HCT116 (cell line): ENCODE measurements at places on chromosomes 2 and 18.

- no peak overlapping the region for H3K27ac ChIP-seq
- peaks cover 45% of the 10 kb centered on the region for H3K4me1 ChIP-seq
- H3K27me3 ChIP-seq, result no peaks in the 10 kb centered on the region
- H3K36me3 ChIP-seq, result no peaks in the 10 kb centered on the region
- H3K4me3 ChIP-seq, result no peak overlapping the region
Measured at GRCh38 chr18:57772387-57772799, 30.7 kb downstream of the ATP8B1 start.

- no peak overlapping the region for H3K27ac ChIP-seq
- peaks cover 31% of the 10 kb centered on the region for H3K4me1 ChIP-seq
- H3K4me3 ChIP-seq, result no peak overlapping the region
- H3K36me3 ChIP-seq, result no peaks in the 10 kb centered on the region
- H3K27me3 ChIP-seq, result no peaks in the 10 kb centered on the region
- DNase-seq, result no peak
Measured at GRCh38 chr2:223457301-223457700, 144.9 kb downstream of the SCG2 start.

DNA sequence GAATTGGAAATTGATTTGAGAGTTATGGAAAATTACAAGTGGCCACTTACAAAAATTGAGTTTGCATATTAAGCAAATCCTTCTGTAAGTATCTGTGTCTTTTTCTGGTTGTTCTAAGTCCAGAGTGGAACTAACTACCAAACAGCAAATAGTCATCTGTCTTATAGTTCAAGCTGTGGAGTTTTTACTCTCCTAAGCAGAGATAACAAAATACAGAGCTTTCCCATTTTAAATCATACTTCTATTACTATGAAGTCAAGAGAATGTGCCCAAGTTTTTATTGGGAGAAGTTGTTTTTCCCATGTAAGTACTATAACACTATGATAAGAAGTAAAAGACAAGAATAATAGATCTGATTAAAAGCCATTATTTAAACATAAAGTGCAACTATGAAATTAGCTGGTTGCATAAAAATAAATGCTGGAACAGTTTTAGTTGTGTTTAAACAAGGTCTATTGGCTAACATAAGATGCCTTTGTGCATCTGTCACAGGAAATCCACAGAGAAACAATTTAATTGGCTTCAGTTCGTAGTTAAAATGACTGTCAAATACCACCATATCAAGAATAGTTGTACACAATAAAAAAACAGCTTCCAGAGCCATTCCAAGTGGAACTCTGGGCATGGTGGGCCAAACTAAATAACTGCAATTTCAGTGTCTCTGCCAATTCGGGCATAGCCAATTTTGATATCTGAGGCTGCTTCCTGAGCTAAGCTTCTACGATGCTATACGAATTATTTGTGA lies 1467.4 kb upstream of the NXPH2 start:
- no peak overlapping the region for H3K27ac ChIP-seq
- H3K27me3 ChIP-seq, result no peaks in the 10 kb centered on the region
- no peaks in the 10 kb centered on the region for H3K4me1 ChIP-seq
- H3K36me3 ChIP-seq, result no peaks in the 10 kb centered on the region
- DNase-seq, result no peak
- no peak overlapping the region for H3K4me3 ChIP-seq

DNA sequence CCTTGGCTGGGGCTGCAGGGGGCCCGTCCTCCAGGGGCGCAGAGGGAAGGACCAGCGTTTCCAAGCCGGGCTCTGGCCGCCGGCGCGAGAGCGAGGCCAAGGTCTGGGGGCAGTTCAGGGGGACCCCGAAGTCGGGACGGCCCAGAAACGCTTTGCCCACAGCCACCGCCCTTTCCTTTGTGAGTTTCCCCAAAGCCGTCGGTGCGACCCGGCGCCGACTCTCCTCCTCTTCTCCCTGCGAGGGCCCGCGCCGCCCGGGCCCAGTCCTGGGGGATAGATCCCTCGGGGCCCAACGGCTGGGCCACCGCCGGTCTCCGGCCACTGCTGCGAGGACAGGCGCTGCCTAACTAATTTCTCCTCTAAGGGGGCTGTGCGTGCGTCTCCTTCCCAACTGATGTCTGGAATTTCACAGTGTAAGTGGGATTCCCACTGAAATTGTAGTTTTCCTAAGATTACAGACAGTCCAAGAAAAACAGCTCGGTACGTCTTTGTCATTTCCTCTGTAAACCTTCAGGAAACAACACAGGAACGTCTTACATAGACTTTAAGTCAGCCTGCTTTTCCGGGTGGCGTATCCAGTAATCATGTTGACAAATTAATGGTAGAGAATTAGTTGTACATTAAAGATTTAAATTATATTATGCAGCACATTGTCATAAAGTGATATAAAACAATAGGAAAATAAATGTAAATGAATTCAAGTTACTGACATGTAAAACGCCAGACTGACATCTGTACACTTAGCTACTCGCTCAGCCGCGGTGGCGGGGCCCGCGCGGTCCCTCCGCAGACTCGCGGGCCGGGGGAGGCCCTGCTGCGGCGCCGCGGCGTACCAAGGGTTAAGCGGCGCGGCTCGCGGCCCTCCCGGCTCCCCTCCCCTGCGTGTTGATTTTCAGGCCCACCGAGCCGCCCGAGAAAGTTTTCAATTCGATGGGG lies 139.4 kb upstream of the SIX3 start:
- H3K4me3 ChIP-seq, result no peak overlapping the region
- no peak overlapping the region for H3K27ac ChIP-seq
- H3K4me1 ChIP-seq, result no peaks in the 10 kb centered on the region
- H3K27me3 ChIP-seq, result peaks cover 31% of the 10 kb centered on the region

DNA sequence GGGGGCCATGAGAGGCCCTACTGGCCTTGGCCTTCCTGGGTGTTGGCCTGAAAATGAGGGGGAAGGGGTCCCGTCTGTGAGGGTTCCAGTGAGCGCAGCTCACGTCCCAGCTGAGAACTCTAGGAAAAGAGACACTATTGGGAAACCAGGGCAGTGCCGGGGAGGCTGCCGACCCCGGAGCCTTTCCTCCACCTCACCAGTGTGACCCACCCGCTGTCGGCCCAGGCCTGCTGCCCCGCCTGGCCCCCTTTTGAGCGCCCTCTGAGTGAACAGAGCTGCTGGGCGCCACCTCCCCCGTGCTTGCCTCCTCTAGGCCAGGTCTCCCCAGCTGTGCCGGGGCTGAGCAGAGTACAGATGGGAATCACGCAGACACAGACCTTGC lies 17.5 kb upstream of the ARHGEF4 start:
- no peaks in the 10 kb centered on the region for H3K4me1 ChIP-seq
- H3K27ac ChIP-seq, result no peak overlapping the region
- no peaks in the 10 kb centered on the region for H3K36me3 ChIP-seq
- DNase-seq, result no peak
- H3K27me3 ChIP-seq, result no peaks in the 10 kb centered on the region
- no peak overlapping the region for H3K4me3 ChIP-seq

DNA sequence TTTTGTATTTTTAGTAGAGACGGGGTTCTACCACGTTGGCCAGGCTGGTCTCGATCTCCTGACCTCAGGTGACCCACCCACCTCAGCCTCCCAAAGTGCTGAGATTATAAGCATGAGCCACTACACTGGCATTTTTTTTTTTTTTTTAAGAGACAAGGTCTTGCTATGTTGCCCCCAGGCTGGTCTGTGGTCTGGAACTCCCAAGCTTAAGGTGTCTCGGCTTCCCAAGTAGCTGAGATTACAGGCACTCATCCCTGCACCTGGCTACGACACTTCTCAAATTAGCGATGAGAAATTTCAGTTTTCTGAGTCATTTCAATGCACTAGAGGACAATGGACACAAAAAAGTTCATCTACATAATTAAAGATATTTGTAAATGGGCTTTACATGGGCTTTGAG lies 36.6 kb upstream of the TCF7L1 start:
- H3K4me1 ChIP-seq, result no peaks in the 10 kb centered on the region
- no peaks in the 10 kb centered on the region for H3K36me3 ChIP-seq
- H3K4me3 ChIP-seq, result no peak overlapping the region
- H3K27me3 ChIP-seq, result no peaks in the 10 kb centered on the region
- no peak for DNase-seq

- H3K27me3 ChIP-seq, result no peaks in the 10 kb centered on the region
- no peak overlapping the region for H3K27ac ChIP-seq
- H3K36me3 ChIP-seq, result no peaks in the 10 kb centered on the region
- H3K4me3 ChIP-seq, result no peak overlapping the region
- DNase-seq, result no peak
- no peaks in the 10 kb centered on the region for H3K4me1 ChIP-seq
Measured at GRCh38 chr18:54076166-54076565, 148.3 kb downstream of the MBD2 start.

GRCh38 chr2:45736757-45737704 lies 85.6 kb downstream of the PRKCE start:
- H3K4me3 ChIP-seq, result no peak overlapping the region
- DNase-seq, result no peak
- no peaks in the 10 kb centered on the region for H3K36me3 ChIP-seq
- no peaks in the 10 kb centered on the region for H3K4me1 ChIP-seq
- no peak overlapping the region for H3K27ac ChIP-seq

DNA sequence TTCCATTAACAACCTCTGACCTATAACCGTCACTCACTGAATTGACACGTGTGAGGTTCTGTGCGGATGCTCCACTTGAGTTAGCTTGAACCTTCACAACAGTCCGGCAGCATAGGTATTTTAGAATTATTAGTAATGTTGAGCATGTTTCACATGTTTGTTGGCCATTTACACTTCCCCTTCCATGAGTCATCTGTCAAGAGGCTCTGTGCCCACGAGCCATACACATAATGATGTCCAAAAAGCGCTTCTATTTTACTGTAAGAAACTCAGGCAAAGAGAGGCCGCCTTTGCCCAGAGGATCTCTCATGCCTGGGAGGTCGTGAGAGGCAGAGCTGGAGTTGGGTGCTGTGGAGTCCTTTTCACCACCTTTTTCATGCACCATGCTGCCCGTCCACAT lies 28.9 kb upstream of the TMEM214 start:
- no peaks in the 10 kb centered on the region for H3K27me3 ChIP-seq
- H3K4me3 ChIP-seq, result no peak overlapping the region
- no peak overlapping the region for H3K27ac ChIP-seq
- H3K36me3 ChIP-seq, result no peaks in the 10 kb centered on the region

DNA sequence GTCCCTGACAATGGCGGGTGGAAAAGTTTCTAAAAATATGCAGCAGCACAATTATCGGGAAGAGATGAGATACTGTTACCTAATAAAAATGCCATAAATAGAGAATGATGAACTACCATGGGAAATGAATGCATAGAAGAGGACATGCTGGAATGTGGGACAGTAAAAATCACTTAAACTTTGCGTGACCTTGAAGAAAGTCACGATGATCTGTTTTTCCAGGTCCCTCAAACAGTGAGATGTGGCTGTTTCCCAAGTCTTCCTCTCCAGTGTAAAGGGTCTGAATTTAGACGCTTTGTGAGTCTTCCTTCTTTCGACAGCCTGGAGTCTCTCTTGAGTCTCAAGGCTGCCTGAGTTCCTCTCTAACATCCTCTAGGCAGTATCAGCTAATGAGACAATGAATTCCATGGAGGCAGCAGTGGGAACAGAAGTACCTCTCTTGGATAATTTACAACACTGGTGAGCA lies 1.4 kb downstream of the CLUL1 start:
- no peaks in the 10 kb centered on the region for H3K36me3 ChIP-seq
- no peaks in the 10 kb centered on the region for H3K27me3 ChIP-seq
- H3K4me3 ChIP-seq, result no peak overlapping the region
- DNase-seq, result no peak
- H3K27ac ChIP-seq, result no peak overlapping the region

GRCh38 chr2:85222792-85223191 lies 89.6 kb downstream of the TCF7L1 start:
- H3K4me1 ChIP-seq, result no peaks in the 10 kb centered on the region
- no peak overlapping the region for H3K27ac ChIP-seq
- H3K4me3 ChIP-seq, result no peak overlapping the region
- H3K36me3 ChIP-seq, result no peaks in the 10 kb centered on the region

DNA sequence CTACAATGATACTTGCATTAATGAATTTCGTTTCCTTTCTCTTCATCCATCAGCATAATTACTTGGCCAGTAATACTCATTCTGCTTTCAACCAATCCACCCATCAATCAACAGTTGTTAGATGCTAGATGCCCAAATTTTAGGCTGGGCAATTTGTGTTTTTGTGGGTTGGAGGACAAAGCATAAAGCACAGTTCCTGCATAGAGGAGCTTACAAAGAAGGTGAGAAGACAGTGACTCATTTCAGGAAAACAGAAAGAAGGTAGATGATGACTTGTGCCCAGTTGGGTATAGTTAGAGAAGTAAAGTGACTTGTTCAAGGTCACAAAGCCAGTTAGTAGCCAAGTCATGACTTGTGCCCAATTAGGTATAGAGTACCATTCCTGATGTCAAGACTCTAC lies 1186.8 kb upstream of the CELF4 start:
- H3K27me3 ChIP-seq, result no peaks in the 10 kb centered on the region
- H3K27ac ChIP-seq, result no peak overlapping the region
- H3K4me3 ChIP-seq, result no peak overlapping the region
